ENCODE measurements at places on chromosomes 1 and 21.

DNA sequence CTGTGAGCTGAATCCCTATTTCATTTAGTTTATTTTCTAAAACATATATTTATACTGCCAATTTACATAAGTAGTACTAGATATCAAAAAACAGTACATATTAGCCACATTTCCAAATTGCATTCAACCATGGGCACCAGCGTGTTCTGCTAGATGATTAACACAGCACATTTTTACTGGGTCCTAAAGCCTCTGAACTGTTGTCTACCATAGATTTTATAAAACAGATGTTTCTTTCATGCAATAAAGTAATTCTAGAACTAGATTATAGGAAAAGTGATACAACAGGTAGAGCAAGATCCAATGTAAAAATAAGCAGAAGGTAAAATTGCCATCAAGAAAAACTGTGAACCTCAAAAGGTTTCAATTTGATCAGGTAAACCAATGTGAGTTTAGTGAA, 108.6 kb downstream of the FAF1 start:
- no peak for DNase-seq

- no peak for DNase-seq
Observed at GRCh38 chr1:154148807-154149206, 6.1 kb downstream of the NUP210L start.

- no peak for DNase-seq
Observed at GRCh38 chr1:208929575-208929974, 653.9 kb upstream of the CAMK1G start.

GRCh38 chr1:204879351-204879750, 8.7 kb downstream of the NFASC start:
- DNase-seq, result no peak

DNA sequence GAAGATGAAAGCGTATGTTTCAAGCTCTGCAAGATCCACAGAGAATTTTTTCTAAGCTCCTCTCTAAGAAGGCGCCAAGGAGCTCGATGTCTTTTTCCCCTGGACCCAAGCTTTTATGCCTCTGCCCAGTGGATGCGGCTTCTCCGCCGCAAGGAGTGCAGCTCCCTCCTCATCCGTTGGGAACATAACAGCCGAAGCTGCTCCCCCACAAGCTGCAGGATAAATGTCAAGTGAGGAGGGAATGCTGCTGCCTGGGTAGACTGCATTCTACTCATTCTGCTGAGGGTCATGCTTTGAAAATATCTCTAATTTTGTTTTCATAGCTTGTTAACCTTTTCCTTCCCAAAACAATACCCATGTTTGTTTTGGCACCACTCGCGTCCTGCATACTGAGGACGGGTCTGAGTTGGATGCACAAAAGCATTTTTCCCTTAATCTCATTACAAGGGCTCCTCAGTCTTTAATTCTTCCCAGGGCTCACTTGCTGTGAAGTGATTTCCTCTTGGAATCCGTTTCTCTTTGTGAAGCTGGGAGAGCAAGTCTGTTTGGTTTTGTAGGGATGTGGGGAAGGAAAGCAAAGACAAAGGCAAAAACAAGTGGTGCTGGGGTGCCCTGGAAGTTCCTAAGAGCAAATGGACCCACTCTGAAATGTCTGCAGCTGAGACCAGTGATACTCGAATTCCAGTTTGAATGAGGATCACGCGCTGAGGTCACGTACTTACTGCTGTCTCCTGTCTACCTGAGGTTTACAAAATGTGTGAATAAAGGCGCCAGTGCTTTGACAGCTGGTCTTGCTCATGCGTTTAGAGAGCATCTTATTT, 134.0 kb upstream of the IRF2BP2 start:
- DNase-seq, result no peak

DNA sequence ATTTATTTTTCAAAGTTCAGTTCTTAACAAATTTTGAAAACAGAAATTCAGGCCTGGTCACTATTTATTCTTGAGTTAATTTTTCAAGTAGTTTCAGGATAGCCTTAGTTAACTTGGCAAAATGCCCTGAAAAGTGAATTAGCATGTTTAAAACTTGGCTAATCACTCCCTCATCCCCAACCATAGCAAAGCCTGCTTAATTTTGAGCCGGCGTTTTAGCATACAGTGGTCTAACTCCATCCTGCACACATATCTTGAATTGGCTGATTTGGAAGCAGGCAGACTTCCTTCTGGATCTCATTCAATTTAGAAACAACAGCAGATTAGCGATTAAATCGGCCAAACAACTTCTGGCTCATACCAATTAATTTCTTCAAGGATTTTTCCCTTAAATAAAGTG, 439.2 kb downstream of the PTBP2 start:
- no peak for DNase-seq

DNA sequence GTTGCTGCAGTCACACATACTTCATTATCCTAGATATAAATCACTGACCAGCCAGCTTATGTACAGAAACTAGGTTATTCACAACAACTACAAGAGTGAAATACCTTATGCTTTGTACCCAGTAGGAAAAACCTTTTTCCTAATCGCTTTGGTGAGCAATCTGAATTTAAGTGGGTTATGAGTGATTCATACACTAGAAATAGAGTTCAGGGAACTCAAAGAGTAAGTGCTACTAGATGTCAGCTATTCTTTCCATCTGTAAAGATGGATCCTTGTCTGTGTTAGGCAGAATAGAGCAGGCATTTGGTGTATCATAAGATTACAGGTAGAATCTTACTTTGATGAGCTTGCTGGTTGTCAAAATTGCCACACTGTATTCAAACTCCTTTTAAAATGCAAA, 101.9 kb downstream of the ZNF644 start:
- no peak for DNase-seq

GRCh38 chr1:43965316-43965715, 4.5 kb upstream of the DPH2 start:
- no peak for DNase-seq
